Fibroblast of skin of right quadriceps (primary cell): ENCODE measurements at places on chromosomes 16 and 17.
A peak's percentile ranks its signal among the peaks of the same experiment; 100 is the strongest.

DNA sequence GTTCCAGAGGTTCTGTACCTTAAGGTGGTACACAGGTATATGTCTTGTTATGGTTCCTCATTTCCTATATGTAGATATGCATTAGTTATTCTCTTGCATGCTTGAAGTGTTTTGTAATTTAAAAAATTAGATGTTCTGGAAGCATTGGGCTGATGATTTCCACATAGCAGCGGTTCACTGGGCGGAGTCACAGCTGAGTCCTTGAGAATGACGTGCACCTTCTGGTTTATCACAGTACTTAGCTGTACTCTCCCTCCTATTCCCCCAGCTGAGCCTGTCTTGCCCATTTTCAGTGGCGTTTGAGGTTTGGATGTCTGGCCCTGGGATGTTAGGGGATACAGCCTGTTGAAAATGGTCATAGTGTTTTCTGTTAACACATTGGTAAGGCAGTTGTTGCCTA, 327.1 kb downstream of the SNX29 start:
- no peak for DNase-seq

DNA sequence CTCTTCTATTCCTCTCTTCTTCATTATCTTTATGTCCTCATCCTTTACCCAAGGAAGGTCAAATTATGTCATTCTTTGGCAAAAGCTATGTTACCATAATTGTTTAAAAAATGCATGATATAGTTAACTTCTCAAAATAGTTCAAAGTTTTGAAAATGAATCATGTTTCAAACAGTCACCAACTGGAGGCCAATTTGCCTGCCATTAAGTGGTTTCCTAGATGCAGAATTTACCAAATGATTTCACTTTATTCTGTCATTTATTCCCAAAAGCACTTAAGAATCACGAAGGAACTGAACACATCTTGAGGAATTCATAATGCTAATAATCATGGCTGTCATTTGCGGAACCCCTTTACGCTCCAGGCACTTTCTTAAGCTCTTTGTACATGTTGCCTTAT, 190.9 kb upstream of the CDH11 start:
- DNase-seq: peak; percentile 89

DNA sequence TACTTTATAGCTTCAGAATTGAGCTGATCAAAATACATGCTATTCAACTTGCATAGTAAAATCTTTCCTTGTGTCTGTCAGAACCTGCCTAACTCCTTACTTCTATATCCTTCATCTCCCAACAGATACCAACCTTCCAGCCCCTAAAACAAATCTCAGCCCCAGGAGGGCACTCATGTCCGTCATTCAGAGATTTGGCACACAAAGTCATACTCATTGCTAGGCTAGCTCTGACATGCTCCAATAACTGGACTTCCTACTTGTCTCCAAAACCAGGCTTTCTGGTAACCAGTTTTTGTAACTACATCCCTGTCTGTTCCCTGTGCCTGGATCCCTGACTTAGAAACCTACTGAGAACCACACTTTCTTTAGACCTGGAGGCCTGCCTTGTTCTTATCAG, 37.5 kb upstream of the DHX40 start:
- DNase-seq: no peak

- peak; percentile 26 for DNase-seq
These were observed 77.8 kb downstream of the VMP1 start for GRCh38 chr17:59785091-59785799.

- DNase-seq: no peak
These were observed 6.3 kb downstream of the SLC12A4 start for GRCh38 chr16:67962135-67962534.

- peak; percentile 85 for DNase-seq
These were observed at the start of gene CMTM4 for GRCh38 chr16:66696669-66697630. Gene CMTM4 (minus strand): TSS chr16:66696743. CDS start chr16:66696525, 218 bp downstream.
